ENCODE measurements at places on chromosomes 7 and 10. TPM values are rescaled to one million over a fixed set of nuclear protein-coding genes. Genes with fewer than 3 reads are reported as not detected.

ANKRD2 gene
- 7.3 TPM for total RNA-seq

CYP3A4 gene
- total RNA-seq, result not detected

UCMA gene
- not detected for total RNA-seq

TRIM50 gene
- total RNA-seq, result not detected

LEP gene
- not detected for total RNA-seq

PTPRZ1 gene
- total RNA-seq, result not detected

ASAH2B gene
- 4.3 TPM for total RNA-seq

PDE6C gene
- not detected for total RNA-seq

TFEC gene
- total RNA-seq, result not detected

VOPP1 gene
- 97.9 TPM for total RNA-seq

SEC23IP gene
- total RNA-seq, result 49.0 TPM

All from A549 treated with Hydrocortisone at 1 μM for 4 hours (cell line).